ENCODE measurements at places on chromosomes 3 and 15.

DNA sequence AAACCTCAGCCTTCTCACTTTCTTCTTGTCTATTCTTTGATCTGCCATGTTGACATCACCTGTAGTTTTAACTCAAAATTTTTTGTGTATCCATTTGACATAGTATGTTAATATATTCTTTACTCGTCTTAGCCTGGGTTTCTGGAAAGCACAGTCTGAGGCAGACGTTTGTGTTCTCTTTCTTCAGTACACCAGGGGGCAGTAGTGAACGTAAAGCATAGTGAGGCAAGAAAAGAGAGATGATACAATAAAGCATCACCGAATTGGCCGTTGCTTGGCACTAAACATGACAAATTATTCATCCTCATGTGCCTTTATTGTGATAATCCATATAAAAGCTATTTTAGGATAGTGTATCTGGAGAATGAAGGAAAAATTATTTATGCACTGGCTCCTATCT, 141.0 kb upstream of the MYRIP start:
- no peak for DNase-seq
- H3K27me3 ChIP-seq: no peaks in the 10 kb centered on the region
- H3K4me3 ChIP-seq: no peak overlapping the region
- H3K36me3 ChIP-seq: no peaks in the 10 kb centered on the region
- no peaks in the 10 kb centered on the region for H3K4me1 ChIP-seq
- H3K27ac ChIP-seq: no peak overlapping the region

GRCh38 chr3:23435318-23435717, 232.2 kb downstream of the UBE2E2 start:
- H3K27me3 ChIP-seq: no peaks in the 10 kb centered on the region
- peaks cover under 1% of the 10 kb centered on the region for H3K36me3 ChIP-seq
- H3K4me1 ChIP-seq: peaks cover 44% of the 10 kb centered on the region
- DNase-seq: no peak

DNA sequence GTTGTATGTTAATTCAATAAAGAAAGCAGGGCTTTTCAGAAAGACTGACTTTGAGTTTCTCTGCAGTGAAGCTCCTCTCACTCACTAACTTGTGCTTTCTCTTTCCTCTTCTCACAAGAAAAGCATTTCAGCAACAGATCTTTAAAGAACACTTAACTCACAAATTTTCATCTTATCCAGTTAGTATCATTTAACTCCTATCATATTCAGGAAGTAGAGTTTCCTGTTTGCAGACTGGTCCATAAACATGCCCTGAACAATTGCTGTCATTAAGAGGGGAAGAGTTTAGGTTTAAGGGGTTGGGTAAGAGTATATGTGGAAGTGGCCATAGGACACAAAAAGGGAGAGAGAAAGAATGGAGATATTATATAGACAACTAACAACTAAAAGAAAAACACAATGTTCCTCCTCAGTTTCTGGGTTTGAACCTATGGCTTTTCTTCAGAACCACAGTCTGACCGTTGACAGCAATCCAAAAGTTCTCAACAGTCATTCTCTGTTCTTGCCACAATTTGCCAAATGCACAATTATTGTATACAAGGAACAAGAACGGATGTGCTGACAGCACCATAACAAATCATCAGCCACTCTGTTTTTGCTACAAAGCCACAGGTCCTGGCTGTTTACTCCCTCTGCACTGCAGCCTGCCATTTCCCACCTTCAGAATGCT, 63.9 kb downstream of the CHAC1 start:
- peaks cover 35% of the 10 kb centered on the region for H3K36me3 ChIP-seq
- H3K27ac ChIP-seq: peak overlapping the region; percentile 61
- no peak for DNase-seq
- H3K4me3 ChIP-seq: no peak overlapping the region
- no peaks in the 10 kb centered on the region for H3K27me3 ChIP-seq
- H3K4me1 ChIP-seq: peaks cover 14% of the 10 kb centered on the region

DNA sequence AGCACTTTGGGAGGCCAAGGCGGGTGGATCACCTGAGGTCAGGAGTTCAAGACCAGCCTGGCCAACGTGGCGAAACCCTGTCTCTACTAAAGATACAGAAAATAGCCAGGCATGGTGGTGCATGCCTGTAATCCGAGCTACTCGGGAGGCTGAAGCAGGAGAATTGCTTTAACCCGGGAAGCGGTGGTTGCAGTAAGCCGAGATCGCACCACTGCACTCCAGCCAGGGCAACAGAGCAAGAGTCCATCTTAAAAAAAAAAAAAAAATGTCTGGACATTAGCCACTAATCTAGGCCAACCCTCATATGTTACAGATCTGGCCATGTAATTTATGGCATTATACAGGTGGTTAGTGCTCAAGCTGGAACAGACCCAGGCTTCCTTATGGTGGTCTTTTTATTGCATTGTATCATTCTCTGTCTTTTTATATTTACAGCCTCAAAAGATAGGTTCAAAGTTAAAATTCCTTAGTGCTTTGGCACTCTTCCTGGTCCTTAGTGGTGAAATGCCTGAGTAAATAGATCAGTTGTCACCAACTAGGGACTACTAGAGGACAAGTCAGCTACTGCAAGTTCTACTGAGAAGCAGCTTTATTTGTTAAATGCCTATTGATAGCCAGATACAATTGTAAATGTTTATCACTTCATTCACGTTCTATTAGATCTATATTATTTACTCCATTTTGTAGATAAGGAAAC, 16.0 kb downstream of the STARD9 start:
- no peak for DNase-seq
- no peak overlapping the region for H3K27ac ChIP-seq
- H3K36me3 ChIP-seq: peaks cover 4% of the 10 kb centered on the region
- no peaks in the 10 kb centered on the region for H3K27me3 ChIP-seq
- H3K4me1 ChIP-seq: no peaks in the 10 kb centered on the region

DNA sequence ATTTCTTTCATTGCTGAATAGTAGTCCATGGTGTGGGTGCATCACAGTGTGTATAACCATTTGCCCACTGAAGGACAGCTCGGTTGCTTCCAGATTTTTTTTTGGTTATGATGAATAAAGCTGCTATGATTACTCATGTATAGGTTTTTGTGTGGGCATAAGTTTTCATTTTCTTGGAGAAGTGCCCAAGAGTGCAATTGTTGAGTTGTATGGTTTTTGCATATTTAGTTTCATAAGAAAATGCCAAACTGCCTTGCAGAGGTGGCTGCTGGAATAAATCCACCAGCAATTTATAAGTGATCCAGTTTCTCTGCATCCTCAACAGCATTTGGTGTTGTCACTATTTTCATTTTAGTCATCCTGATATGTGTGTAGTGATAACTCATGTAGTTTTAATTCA, 8.4 kb upstream of the SPESP1 start:
- no peak for DNase-seq
- H3K4me1 ChIP-seq: no peaks in the 10 kb centered on the region
- no peak overlapping the region for H3K27ac ChIP-seq
- peaks cover 17% of the 10 kb centered on the region for H3K27me3 ChIP-seq
- no peak overlapping the region for H3K4me3 ChIP-seq
- H3K36me3 ChIP-seq: no peaks in the 10 kb centered on the region

DNA sequence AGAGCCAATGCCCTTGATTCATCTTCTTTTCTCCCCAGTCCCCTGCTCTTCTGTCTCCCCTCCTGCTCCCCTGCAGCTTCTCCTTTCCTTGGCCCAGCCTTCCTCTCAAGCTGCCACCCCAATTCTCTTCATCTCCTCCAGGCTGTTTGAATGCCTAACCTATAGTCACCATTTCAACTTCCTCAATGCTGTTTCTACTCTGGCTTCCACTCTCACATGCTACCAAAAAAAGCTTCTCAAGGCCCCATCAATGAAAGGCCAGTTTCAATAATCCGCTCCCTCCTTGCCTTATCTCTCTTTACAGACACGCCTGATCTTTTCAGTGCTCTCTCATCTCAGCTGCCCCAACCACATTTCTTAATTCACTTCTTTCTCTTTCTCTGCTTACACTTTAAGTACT, 212.2 kb upstream of the GPR149 start:
- no peak for DNase-seq
- no peaks in the 10 kb centered on the region for H3K4me1 ChIP-seq
- no peaks in the 10 kb centered on the region for H3K36me3 ChIP-seq
- H3K27me3 ChIP-seq: no peaks in the 10 kb centered on the region

DNA sequence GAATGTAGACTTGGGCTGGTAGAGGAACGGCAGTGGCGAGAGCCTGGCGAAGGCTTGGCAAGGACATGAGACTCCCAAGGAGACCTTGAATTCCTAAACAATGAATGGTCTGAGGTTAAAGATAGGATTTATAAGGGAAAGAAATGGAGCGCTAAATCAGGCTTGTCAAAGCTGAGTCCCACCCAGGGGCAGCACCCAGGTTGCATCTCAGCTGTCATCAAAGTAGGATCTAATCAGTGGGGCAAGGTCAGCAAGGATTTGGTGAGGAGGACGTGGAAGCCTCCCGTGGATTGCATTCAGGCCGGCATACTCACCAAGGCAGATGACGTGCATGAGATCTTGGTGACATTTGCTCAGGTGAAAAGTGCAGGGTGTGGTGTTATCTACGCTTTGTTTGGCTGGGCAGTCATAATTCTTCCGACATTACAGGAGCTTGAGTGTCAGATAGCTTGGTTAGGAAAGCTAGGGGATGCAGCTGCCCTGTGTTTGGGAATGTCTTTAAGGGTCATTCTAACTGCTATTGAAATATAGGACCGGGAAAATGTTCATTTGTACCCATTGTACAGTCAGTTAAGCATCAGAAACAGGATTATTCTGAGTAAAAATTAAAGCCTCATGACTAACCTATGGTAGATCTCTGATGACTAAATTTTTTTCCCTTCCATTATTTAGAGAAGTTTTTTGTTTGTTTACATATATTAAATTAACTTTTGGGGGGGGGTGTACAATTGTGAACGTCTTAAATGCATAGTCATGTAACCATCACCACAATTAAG, 99.4 kb upstream of the TSC22D2 start:
- H3K36me3 ChIP-seq: no peaks in the 10 kb centered on the region
- H3K27me3 ChIP-seq: peaks cover 18% of the 10 kb centered on the region
- DNase-seq: no peak

- H3K27me3 ChIP-seq: no peaks in the 10 kb centered on the region
- peaks cover 26% of the 10 kb centered on the region for H3K36me3 ChIP-seq
- peaks cover 66% of the 10 kb centered on the region for H3K4me1 ChIP-seq
- DNase-seq: no peak
- no peak overlapping the region for H3K27ac ChIP-seq
- no peak overlapping the region for H3K4me3 ChIP-seq
These were observed 522.5 kb downstream of the FOXP1 start for GRCh38 chr3:71061037-71061436.

GRCh38 chr3:190865828-190866227, 3.3 kb upstream of the GMNC start:
- no peak overlapping the region for H3K4me3 ChIP-seq
- DNase-seq: no peak
- no peaks in the 10 kb centered on the region for H3K36me3 ChIP-seq
- peaks cover 14% of the 10 kb centered on the region for H3K27me3 ChIP-seq
- H3K27ac ChIP-seq: no peak overlapping the region
- H3K4me1 ChIP-seq: peaks cover 9% of the 10 kb centered on the region

- H3K27ac ChIP-seq: no peak overlapping the region
- no peak overlapping the region for H3K4me3 ChIP-seq
- H3K4me1 ChIP-seq: no peaks in the 10 kb centered on the region
- no peaks in the 10 kb centered on the region for H3K36me3 ChIP-seq
- no peak for DNase-seq
- H3K27me3 ChIP-seq: no peaks in the 10 kb centered on the region
These were observed 477.1 kb downstream of the EPHB1 start for GRCh38 chr3:135272026-135272669.

GRCh38 chr3:116417151-116417550, 28.1 kb downstream of the LSAMP start:
- no peak overlapping the region for H3K27ac ChIP-seq
- no peaks in the 10 kb centered on the region for H3K36me3 ChIP-seq
- H3K4me3 ChIP-seq: no peak overlapping the region

DNA sequence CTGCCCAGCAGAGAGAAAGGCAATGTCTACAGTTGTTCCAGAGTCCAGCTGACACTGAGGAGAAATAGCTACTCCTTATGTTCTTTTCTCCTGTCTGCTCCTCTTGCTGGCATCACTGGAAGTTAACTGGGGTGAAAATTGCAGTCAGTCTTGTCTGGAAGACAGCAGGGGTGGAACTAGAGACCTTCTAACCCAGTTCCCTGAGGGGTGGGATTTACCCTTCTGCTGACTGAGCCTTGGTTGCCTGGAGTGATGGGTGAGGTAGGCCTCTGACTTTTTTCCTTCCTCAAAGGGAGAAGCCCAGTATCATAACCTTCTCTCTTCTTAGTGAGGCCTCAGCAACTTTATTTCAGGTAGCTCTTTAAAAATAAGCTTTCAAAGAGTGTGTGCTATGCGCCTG, 16.2 kb downstream of the ZNF609 start:
- H3K4me3 ChIP-seq: no peak overlapping the region
- DNase-seq: no peak
- H3K4me1 ChIP-seq: peaks cover 20% of the 10 kb centered on the region
- H3K36me3 ChIP-seq: peaks cover 19% of the 10 kb centered on the region

- H3K36me3 ChIP-seq: no peaks in the 10 kb centered on the region
- no peak overlapping the region for H3K27ac ChIP-seq
- H3K4me3 ChIP-seq: no peak overlapping the region
- H3K4me1 ChIP-seq: no peaks in the 10 kb centered on the region
These were observed 486.7 kb downstream of the DIPK2A start for GRCh38 chr3:144458283-144458682.

DNA sequence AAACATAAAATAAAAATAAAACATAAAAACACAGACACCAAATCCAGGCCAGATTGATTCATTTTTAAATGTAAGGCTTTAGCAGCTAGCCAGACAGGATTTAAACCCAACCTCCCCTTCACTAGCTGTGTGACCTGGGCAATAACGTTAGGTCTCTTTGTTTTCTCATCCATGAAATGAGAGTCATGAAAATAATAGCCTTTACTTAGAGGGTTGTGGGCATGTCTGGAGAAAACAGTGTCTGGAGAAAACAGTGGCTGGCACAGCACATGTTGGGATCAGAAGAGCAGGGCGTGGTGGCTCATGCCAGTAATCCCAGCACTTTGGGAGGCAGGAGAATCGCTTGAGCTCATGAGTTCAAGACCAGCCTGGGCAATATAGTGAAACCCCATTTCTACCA, 1.9 kb upstream of the DPPA4 start:
- no peak overlapping the region for H3K27ac ChIP-seq
- DNase-seq: no peak
- H3K36me3 ChIP-seq: peaks cover 1% of the 10 kb centered on the region
- H3K4me3 ChIP-seq: no peak overlapping the region
- H3K27me3 ChIP-seq: peaks cover 36% of the 10 kb centered on the region

GRCh38 chr3:71360764-71361163, 222.8 kb downstream of the FOXP1 start:
- peaks cover 13% of the 10 kb centered on the region for H3K36me3 ChIP-seq
- H3K4me3 ChIP-seq: peak overlapping the region; percentile 48
- H3K4me1 ChIP-seq: peaks cover 54% of the 10 kb centered on the region
- DNase-seq: no peak
- H3K27me3 ChIP-seq: no peaks in the 10 kb centered on the region

- H3K27me3 ChIP-seq: no peaks in the 10 kb centered on the region
- no peaks in the 10 kb centered on the region for H3K36me3 ChIP-seq
- no peak for DNase-seq
- no peak overlapping the region for H3K4me3 ChIP-seq
These were observed 33.1 kb upstream of the NAALADL2 start for GRCh38 chr3:174826069-174826468.

GRCh38 chr3:194852831-194853508, 167.3 kb downstream of the FAM43A start:
- no peak overlapping the region for H3K27ac ChIP-seq
- H3K27me3 ChIP-seq: peaks cover 11% of the 10 kb centered on the region
- no peaks in the 10 kb centered on the region for H3K36me3 ChIP-seq
